ENCODE measurements at places on chromosomes 3 and 15.

- no peak for DNase-seq
Measured at GRCh38 chr3:67715971-67716370, 61.6 kb upstream of the SUCLG2 start.

DNA sequence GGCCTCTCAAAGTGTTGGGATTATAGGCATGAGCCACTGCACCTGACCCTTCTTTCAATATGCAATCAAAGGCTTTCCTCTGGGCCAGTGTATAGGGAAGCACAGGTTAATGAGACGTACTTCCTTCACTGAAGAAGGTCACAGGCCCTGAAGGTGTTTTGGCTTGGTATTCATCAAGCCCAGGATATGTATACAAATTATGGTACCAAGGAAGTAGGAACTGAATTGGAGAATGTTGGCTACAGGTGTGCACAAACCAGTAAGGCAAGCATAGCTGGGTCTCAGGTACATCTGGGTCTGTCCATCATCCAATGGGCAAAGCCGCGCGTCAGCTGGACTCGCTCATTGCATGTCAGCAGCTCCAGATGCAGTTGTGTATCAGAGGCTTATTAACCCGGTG, 237.9 kb downstream of the ADAMTS17 start:
- DNase-seq: no peak

DNA sequence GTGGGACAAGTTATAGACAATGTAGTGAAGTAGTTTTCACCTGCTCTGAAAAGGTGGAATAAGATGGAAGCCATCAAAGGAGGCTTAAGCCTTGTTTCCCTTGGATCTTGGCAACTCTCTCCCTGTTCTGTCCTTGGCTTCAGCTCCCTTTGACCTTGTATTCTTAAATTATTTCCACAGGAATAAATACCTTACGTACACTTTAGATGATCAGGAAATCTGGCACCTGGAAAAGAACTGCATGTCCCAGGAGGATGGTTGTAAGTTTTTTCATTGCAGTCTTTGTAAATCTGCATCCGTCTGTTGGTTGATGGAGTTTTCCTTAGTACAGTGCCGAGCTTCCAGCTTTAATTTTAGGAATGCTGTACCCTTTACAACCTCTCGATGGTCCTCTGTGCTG, 11.8 kb downstream of the ST6GAL1 start:
- no peak for DNase-seq

- no peak for DNase-seq
Measured at GRCh38 chr3:174675406-174675805, 183.7 kb upstream of the NAALADL2 start.

DNA sequence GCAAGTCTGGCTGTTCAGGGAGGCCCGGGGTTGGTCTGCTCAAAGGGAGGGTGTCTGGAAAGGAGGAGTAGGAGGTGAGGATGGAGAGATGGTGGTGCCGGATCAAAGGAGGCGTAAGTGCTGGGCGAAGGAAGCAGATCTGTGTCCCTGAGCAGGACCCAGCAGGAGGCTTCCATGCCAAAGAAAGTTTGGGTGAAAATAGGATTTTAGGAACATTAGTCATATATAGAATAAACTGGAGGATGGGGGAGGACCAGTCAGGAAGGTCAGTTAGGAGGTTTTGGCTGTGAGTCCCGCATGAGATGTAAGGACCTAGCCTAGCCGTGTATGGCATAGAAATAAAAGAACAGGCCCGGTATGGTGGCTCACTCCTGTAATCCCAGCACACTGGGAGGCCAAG, 28.6 kb upstream of the VPS8 start:
- no peak for DNase-seq

- DNase-seq: no peak
Measured at GRCh38 chr15:33551860-33552259, 241.1 kb downstream of the RYR3 start.

GRCh38 chr15:32028921-32029320, 1.4 kb upstream of the CHRNA7 start:
- DNase-seq: peak; percentile 12

- DNase-seq: no peak
Measured at GRCh38 chr3:63450634-63451363, 172.7 kb downstream of the SYNPR start.

- no peak for DNase-seq
Measured at GRCh38 chr15:25394898-25395297, 43.9 kb downstream of the UBE3A start.

DNA sequence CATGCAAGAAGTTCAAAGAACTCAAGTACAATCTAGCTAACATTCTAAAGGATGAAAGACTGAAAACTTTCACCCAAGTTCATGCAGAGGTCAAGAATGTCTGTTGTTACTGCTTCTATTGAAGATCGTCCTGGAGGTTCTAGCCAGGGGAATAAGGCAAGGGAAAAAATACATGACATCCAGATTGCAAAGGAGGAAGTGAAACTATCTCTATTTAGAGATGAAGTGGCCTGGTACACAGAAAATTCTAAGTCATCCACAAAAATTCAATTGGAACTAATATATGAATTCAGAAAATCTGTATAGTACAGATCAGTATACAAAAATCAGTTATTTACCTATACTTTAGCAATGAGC, 693.0 kb downstream of the NR2F2 start:
- no peak for DNase-seq

DNA sequence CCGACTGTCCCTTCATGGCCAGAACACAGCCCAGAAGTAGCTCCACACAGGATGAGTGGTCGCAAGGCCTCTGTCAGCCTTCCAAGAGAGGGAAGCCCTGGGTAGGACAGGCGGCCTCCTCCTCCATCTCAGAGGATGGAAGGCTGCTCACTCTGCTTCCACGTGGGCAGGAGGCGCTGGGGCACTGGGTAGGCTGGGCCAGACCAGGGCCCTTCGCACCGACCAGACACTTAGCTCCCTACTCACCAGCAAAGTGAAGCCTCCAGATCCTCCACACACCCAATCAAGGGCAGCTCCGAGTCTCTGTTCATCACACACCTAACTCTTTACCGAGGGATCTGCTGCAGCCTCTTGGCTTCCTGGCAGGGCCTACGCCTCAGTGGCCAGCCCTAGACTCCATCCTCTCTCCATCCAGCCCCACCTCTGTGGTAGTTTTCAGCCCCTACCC, 24.3 kb upstream of the PLXNA1 start:
- no peak for DNase-seq

DNA sequence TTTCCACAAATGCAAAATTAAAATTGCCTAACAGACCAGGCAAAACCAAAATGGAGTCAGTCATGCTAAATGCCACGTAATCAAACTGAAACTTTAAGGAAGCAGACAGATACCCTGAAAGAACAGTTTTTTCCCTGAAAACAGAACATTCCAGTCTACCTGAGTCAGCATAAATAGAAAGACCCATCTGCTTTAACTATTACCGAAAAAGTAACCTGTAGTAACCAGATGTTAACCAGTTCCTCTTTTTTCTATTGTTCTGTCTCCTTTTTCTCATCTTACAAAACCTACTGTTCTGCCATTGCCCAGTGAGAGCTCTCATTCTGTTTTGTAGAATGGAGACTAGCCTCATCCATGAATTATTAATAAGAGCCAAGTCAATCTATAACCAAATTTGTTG, 286.0 kb downstream of the CACNA2D3 start:
- DNase-seq: no peak

- DNase-seq: no peak
Measured at GRCh38 chr3:128914966-128915645, 35.7 kb downstream of the ACAD9 start.

- no peak for DNase-seq
Measured at GRCh38 chr3:42051384-42052131, 39.6 kb upstream of the TRAK1 start.

DNA sequence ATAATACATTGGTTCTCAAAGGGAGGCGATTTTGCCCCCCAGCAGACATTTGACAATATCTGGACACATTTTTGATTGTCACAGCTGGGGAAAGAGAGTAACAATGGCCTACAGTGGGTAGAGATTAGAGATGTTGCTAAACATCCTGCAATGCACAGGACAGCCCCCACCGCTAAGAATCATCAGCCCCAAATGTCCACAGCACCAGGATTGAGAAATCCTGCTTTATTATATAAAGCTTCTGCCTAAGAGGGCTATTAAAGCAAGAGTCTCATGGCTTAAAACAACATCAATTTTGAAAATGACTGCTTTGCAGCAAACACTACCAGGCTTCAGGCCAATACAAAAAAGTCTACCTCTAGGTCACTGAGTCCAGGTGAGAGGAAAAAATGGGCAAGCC, 68.2 kb downstream of the NTRK3 start:
- no peak for DNase-seq

DNA sequence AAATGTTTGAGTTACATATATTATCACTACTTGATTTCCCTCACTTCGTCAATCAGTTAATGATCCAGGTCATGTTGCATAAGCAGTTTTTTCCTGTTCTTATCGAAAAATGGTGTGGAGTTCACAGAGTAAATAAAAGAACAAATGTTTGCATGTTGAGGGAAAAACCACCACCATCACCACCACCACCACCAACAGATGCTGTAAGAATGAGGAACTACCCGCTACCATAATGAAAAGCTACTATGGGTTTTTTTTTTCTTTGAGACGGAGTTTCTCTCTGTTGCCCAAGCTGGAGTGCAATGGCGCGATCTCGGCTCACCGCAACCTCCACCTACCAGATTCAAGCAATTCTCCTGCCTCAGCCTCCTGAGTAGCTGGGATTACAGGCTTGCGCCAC, 27.6 kb downstream of the RUBCN start:
- DNase-seq: no peak

GRCh38 chr3:156233876-156234275, 113.5 kb downstream of the KCNAB1 start:
- DNase-seq: no peak

DNA sequence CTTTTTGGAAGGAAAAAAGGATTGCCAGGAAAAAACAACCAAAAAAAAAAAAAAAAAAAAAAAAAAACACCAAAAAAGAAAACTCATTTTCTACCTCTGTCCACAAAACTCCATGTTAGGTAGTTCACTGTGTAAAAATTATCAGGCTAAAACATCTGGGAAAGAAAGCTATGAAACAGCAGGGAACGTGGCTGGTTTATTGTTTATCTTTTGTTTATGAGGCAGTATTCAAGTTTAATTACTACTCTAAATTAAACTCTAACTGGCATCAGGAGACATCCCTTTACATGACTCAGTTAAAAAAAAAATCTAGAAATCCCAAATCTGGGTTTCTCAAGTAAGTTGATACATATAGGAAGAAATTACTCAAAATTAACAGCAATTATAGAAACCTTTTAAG, 21.8 kb downstream of the MEIS2 start:
- peak; percentile 9 for DNase-seq

- no peak for DNase-seq
Measured at GRCh38 chr3:14889205-14889604, 58.2 kb upstream of the NR2C2 start.

DNA sequence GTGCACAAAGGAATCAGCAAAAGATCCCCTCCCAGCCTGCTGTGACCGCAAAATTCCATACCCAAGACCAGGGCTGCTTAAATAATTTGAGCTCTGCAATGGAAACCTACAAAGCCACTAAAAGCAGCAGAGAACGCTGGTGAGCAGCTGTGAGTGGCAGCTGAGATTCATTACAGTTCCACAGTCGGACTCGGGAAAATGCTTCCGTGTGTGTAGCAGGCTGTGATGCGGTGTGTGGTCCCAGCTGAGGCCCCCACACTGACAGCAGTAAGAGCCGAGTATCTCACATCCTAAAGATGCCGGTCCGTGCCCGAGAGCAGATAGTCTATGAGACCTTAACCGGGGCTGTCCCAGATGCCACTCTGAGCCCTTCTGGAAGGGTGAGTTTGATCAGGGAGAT, 37.4 kb downstream of the TM2D3 start:
- DNase-seq: no peak

DNA sequence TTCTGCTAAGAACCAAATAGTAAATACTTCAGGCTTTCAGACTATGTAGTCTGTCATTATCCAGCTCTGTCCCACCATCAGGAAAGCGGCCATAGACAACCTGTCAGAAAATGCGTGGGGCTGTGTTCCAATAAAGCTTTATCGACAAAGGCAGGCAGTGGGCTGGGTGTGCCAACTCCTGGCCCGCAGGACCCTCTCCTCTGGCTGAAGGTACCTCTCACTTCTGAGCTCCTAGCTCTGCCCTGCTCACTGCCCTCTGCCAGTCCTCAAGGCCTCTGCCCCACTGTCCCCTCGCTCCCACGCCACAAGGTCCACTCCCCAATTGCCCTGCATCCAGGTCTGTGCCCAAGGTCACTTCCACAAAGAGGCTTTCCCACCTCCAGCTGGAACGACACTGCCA, 20.0 kb downstream of the SSUH2 start:
- no peak for DNase-seq

DNA sequence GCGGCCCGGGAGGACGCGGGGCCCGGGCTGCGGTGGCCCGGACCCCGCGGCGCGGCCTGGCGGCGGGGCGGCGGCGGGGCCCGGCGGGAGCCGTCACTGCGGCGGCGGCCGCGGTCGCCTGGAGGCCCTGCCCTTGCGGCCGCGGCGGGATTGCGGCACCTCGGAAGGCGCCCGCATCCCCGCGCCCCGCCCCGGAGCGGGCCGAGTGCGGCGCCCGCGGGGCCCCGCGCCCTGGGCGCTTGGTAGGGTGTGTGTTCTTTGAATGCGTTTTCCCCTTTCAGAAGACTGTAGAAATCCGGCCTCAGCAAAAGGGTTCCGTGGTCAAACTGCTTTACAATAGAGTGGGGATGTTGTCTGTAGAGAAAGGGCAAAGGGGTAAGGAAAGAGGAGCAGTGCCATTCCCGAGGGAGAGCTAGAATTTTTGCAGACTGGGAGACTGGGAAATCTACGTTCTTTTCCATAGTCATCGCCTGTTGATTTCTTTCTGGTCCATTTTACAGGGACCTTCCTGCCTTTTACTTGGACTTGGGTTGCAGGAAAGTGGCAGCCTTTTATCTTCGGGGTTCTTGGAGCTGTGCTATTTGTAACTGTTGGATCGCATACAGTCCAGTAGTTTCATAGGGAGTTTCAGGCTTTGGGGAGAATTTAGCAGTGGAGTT, 630 bp downstream of the SNRK start:
- DNase-seq: peak; percentile 60

GRCh38 chr3:120487191-120487650, 36.4 kb upstream of the FSTL1 start:
- no peak for DNase-seq

DNA sequence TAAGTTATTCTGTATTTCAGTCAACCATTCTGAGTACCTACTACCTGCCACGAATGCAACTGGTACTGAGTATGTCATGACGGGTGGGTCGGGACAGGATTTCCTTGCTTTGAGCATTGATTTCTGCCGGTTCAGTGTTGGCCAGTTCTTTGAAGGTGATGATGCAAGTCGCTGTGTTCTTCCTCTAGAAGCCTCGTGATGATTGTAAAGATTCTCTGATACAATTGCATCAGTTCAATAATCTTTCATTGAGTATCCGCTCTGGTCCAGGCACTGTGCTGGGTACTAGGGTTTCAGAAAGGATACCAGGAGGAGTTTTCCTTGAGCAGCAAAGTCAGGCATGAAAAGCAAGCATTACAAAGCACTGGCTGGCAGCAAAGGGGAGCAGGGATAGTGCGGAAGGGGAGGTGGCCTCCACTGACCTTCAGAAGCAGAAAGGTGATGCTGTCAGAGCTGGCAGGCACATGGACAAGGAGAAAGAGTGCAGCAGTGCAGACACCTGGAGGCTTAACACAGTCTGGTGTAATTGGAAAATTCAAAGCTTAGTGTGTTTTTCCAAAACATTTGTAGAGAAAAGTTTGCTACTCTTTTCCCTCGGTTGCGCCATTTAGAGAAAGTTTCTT, 100.1 kb downstream of the RPL39L start:
- DNase-seq: no peak

- no peak for DNase-seq
Measured at GRCh38 chr15:67906382-67906781, 66.5 kb upstream of the RNU6-1 start.

- no peak for DNase-seq
Measured at GRCh38 chr3:26719134-26719533, 96.6 kb downstream of the LRRC3B start.

- no peak for DNase-seq
Measured at GRCh38 chr3:69210068-69210730, 87.8 kb upstream of the LMOD3 start.

All from HEK293T (cell line).